ENCODE measurements at places on chromosomes 4 and X. TPM values are rescaled to one million over a fixed set of nuclear protein-coding genes. Genes with fewer than 3 reads are reported as not detected.

PDLIM3 gene
- total RNA-seq: 58.5 TPM

HMX1 gene
- not detected for total RNA-seq

PGK1 gene
- 122 TPM for total RNA-seq

HS6ST2 gene
- under 0.01 TPM for total RNA-seq

IQCM gene
- not detected for total RNA-seq

MAGED4 gene
- 38.9 TPM for total RNA-seq

STAP1 gene
- not detected for total RNA-seq

SCD5 gene
- total RNA-seq: 31.0 TPM

NDST4 gene
- not detected for total RNA-seq

LIMCH1 gene
- total RNA-seq: 20.7 TPM

CCNB3 gene
- total RNA-seq: 0.40 TPM

YIPF7 gene
- not detected for total RNA-seq

Data from lung microvascular endothelial cell (primary cell).